ENCODE measurements at places on chromosomes 13 and 19.

DNA sequence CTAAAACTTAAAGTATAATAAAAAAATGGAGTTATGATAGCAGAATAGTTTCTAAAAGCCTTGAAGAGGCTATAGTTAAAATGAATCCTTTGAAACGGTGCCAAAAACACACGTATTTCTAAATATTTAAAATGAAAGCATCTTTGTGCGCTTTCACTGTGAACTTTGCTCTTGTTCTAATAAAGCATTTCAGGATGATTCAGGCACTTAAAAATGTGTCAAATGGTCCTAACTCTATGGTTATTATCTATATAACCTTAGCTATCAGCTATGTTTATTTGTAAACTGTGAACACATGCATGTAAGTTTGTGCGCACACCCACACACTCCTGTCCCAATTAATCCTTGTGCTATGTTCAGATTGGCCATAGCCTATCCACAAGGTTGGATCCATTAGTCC is 124.5 kb downstream of the FLT1 start:
- no peaks in the 10 kb centered on the region for H3K4me1 ChIP-seq
- DNase-seq = no peak
- H3K4me3 ChIP-seq = no peak overlapping the region
- no peak overlapping the region for H3K27ac ChIP-seq
- H3K36me3 ChIP-seq = peaks cover 8% of the 10 kb centered on the region

GRCh38 chr19:40165362-40165937 is 25.8 kb upstream of the MAP3K10 start:
- peaks cover 6% of the 10 kb centered on the region for H3K27me3 ChIP-seq
- H3K36me3 ChIP-seq = no peaks in the 10 kb centered on the region
- H3K4me1 ChIP-seq = peaks cover 31% of the 10 kb centered on the region
- peak overlapping the region; percentile 43 for H3K4me3 ChIP-seq
- no peak overlapping the region for H3K27ac ChIP-seq
- DNase-seq = peak; percentile 39

DNA sequence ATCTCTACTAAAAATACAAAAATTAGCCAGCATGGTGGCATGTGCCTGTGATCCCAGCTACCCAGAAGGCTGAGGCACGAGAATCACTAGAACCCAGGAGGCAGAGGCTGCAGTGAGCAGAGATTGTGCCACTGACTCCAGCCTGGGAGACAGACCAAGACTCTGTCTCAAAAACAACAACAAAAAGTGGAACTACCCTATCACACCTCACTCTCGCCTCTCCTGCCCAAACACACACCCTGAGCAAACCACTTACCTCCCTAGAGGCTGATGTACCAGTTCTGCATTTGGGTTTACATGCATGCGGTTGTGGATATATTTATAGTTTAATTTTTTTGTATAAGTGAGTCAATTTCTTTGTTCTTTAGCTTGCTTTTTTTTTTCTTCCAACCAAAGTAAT is 7.7 kb upstream of the PTOV1 start:
- H3K27me3 ChIP-seq = no peaks in the 10 kb centered on the region
- H3K36me3 ChIP-seq = peaks cover 9% of the 10 kb centered on the region
- H3K4me1 ChIP-seq = peaks cover 50% of the 10 kb centered on the region
- DNase-seq = peak; percentile 76
- H3K27ac ChIP-seq = peak overlapping the region; percentile 92
- H3K4me3 ChIP-seq = peak overlapping the region; percentile 75

DNA sequence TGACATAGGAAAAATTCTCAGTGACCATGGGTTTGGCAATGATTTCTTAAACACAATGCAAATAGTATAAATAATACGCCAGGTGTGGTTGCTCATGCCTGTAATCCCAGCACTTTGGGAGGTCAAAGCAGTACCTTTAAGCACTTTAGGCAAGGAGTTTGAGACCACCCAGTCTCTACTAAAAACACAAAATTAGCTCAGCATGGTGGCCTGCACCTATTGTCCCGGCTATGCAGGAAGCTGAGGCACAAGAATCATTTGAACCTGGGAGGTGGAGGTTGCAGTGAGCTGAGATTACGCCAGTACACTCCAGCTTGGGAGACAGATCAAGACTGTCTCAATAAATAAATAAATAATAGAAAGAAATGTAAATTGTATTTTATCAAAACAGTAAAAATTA is 356.5 kb upstream of the SLITRK6 start:
- H3K36me3 ChIP-seq = no peaks in the 10 kb centered on the region
- no peak for DNase-seq
- H3K4me3 ChIP-seq = no peak overlapping the region
- no peaks in the 10 kb centered on the region for H3K4me1 ChIP-seq
- H3K27ac ChIP-seq = no peak overlapping the region

DNA sequence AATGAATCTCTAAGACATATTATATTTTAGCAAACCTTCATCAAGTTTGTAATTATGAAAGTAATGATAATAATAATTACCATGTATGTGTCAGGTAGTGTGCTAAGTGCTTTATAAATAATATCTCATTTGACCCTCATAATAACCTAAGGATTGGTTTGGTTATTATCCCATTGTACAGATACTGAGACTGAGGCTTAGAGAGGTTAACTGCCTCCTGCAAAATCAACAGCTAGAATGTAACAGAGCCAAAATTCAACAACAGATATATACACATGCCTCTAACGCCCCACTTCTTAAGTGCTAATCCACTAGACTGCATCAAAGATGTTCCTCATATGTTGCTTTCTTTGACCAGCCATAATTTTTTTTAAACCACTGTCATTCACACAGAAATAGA is 140.8 kb downstream of the ZAR1L start:
- no peaks in the 10 kb centered on the region for H3K27me3 ChIP-seq
- no peak overlapping the region for H3K27ac ChIP-seq
- H3K36me3 ChIP-seq = no peaks in the 10 kb centered on the region

DNA sequence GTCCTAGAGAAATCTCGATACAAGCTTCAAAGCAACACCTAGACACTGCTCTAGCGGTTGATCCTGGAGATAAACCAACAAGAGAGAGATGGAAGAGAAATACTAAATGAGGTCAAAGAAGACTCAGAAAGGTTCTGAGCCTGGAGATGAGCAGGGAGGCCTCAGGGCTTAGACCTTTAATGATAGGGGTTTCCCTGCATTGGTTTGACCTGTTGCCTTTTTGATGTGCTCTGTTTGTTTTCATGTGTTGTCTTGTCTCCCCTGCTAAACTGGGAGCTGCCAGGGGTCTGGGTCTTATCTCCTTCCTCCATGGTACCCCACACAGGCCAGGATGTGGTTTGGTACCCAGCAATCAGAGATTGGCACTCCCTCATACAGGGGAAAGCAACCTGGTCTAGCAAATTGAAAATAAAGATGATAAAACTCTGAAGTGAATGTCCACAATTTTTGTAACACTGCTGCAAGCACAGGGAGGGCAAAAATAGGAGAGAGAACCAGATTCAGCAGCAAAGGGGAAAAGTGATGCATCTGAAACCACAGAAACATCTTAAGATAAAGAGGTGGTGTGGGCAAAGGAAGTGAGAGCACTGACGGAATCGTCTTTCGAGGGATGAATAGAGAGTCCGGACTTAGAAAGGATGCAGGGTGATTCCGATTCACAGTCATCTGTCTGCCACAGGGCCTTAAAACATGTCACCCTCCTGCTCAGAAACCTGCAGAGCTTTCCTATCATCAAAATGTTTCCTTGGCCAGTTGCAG is 3.5 kb downstream of the FFAR2 start:
- no peak for DNase-seq
- no peaks in the 10 kb centered on the region for H3K36me3 ChIP-seq
- no peak overlapping the region for H3K27ac ChIP-seq
- H3K27me3 ChIP-seq = peaks cover 10% of the 10 kb centered on the region

DNA sequence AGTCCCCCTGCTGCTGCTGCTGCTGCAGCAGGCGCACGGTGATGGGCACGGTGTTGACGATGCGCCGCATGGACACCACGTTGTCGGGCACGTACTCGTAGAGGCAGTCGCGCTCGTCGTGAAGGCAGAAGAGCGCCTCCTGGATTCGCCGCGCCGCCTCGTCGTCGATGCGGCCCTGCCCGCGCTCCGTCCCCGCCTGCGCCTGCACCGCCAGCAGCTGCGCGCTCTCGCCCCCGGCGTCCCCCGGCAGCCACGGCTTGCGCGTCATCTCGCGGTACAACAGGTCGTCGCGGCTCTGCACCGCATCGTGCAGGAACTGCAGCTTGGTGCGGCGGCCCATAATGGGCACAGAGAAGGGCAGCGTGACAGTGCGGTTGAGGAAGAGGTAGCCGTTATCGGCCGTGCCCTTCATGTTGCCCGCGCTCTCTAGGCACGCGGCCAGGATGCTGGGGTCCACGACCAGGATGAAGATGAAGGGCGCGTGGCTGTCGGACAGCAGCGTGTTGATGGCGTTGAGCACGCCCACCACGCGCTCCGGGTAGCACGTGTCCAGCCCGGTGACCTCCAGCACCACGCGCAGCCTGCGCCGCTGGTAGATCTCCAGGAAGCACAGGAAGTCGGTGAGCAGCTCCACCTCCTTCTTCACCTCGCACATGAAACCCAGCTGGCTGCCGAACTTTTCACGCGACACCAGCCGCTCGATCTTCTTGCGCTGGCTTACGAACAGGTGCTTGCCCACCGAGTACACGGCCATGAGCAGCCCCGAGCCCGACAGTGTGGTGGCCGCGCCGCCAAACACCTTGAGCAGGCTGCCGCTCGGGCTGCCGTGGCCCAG is 8.1 kb downstream of the NKPD1 start:
- H3K4me3 ChIP-seq = peak overlapping the region; percentile 88
- H3K36me3 ChIP-seq = no peaks in the 10 kb centered on the region
- DNase-seq = peak; percentile 38

- H3K27me3 ChIP-seq = no peaks in the 10 kb centered on the region
- DNase-seq = no peak
- no peak overlapping the region for H3K27ac ChIP-seq
- H3K4me3 ChIP-seq = no peak overlapping the region
- H3K36me3 ChIP-seq = no peaks in the 10 kb centered on the region
- H3K4me1 ChIP-seq = no peaks in the 10 kb centered on the region
Measured at GRCh38 chr13:107244241-107244640, 676.3 kb upstream of the ARGLU1 start.

DNA sequence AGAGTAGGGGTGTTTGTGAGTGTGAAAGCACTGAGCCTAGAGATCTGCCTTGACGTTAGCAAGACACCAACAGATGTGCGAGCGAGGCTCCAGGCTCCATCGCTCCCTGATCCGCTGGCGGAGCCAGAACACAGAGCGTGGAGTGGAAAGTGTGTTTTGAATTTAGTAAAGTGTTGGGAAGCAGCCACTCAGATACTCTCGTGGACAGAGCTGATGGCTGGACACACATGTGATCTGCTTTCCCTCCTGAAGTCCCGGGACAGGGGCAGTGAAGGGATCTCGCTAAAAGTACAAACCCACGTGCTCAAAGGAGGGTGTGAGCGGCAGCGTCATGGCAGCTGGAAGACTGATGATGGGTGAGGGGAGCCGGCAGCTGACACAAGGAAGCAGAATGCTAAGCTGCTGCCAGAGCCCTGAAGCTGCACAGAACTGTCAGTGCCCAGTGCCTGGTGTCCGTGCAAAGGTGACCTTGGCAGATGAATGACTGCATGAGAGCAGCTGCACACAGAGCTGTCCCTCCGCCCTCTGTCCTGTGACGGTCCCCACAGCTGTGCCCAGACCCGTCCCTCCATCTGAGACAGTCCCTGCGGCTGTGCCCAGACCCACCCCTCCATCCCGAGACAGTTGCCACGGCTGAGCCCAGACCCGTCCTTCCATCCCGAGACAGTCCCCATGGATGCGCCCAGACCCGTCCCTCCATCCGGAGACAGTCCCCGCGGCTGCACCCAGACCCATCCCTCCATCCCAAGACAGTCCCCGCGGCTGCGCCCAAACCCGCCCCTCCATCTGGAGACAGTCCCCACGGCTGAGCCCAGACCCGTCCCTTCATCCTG is 29.6 kb upstream of the TMEM255B start:
- H3K27ac ChIP-seq = peak overlapping the region; percentile 73
- H3K4me1 ChIP-seq = peaks cover 7% of the 10 kb centered on the region
- H3K27me3 ChIP-seq = peaks cover 14% of the 10 kb centered on the region
- no peak for DNase-seq

DNA sequence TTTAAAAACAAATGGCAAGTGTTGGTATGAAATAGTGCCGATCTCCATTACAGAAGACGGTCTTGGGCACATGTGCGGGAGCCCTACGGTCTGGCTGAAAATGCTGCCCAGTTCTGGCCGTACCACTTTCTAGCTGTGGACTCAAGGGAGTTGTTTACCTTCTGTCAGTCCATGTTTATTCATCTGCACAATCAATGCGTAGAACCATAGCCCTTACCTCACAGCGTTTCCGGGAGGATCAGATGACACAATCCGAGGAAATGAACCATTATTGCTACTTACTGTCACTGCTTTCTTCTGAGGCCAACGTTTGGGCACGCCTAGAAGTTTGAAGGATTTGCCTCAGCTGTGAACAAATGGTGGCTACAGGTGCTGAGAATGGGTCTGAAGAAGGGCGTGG is 31.2 kb downstream of the GADD45B start:
- no peak overlapping the region for H3K4me3 ChIP-seq
- H3K4me1 ChIP-seq = peaks cover 14% of the 10 kb centered on the region
- DNase-seq = peak; percentile 69
- H3K27me3 ChIP-seq = no peaks in the 10 kb centered on the region
- H3K36me3 ChIP-seq = no peaks in the 10 kb centered on the region

GRCh38 chr13:63942372-63942771 is 2526.7 kb upstream of the PCDH20 start:
- no peak for DNase-seq
- no peaks in the 10 kb centered on the region for H3K27me3 ChIP-seq
- H3K4me3 ChIP-seq = no peak overlapping the region
- no peaks in the 10 kb centered on the region for H3K4me1 ChIP-seq
- no peak overlapping the region for H3K27ac ChIP-seq
- H3K36me3 ChIP-seq = no peaks in the 10 kb centered on the region

- H3K4me3 ChIP-seq = no peak overlapping the region
- H3K4me1 ChIP-seq = peaks cover 6% of the 10 kb centered on the region
- peak; percentile 31 for DNase-seq
Measured at GRCh38 chr13:91375116-91375729, 23.2 kb upstream of the GPC5 start.

DNA sequence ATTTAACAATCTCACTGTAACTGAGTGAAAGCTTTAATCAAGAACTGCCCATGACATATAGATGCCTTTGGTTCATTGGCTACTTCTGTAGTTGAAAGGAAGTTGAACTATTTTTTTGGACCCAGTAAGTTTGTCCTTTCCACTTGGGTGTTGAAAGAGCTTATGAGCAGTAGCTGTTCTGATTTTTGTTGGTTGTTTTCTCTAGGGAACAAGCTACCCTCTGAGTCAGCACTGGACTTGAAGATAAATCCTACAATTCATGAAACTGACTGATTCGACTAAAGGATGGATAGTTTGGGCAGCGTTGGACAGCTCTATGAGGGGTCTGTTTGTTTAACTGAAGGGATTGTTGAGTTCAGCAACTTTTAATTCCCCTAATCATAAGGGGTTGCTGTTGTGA is 101.0 kb downstream of the PAN3 start:
- H3K4me1 ChIP-seq = peaks cover 22% of the 10 kb centered on the region
- peak overlapping the region; percentile 79 for H3K27ac ChIP-seq
- H3K27me3 ChIP-seq = no peaks in the 10 kb centered on the region
- no peak overlapping the region for H3K4me3 ChIP-seq
- DNase-seq = no peak

- peak overlapping the region; percentile 5 for H3K27ac ChIP-seq
- DNase-seq = no peak
- no peaks in the 10 kb centered on the region for H3K36me3 ChIP-seq
- H3K4me3 ChIP-seq = no peak overlapping the region
- peaks cover 15% of the 10 kb centered on the region for H3K27me3 ChIP-seq
Measured at GRCh38 chr13:29125191-29125933, 305.2 kb downstream of the MTUS2 start.

- peaks cover 6% of the 10 kb centered on the region for H3K27me3 ChIP-seq
- no peak for DNase-seq
- peak overlapping the region; percentile 69 for H3K27ac ChIP-seq
- no peaks in the 10 kb centered on the region for H3K36me3 ChIP-seq
- H3K4me1 ChIP-seq = peaks cover 35% of the 10 kb centered on the region
- H3K4me3 ChIP-seq = peak overlapping the region; percentile 85
Measured at GRCh38 chr19:35037716-35038622, 3.6 kb upstream of the HPN start.

Measured in naive B cell (primary cell).